ENCODE measurements at places on chromosomes 5 and 9.
A peak's percentile ranks its signal among the peaks of the same experiment; 100 is the strongest.

DNA sequence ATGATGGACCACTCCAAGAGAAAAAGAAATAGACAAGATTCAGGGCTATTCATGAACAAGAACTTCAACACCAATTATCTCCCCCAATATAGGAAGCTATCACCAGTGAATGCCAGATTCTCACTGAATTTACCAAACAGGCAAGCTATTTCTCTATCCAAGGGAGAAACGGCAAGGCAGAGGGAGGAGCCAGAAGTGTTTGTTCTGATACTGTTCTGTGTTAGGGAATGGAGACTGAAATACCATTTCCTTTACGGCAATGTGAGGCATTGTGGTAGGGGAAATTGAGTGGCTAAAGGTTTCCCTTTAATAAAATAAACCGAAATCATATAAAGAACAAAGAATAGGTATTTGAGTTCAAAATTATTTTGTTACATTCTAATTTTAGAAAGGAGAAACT is 68.0 kb upstream of the ALDH1A1 start:
- DNase-seq = no peak

- DNase-seq = peak; percentile 11
These were observed 38.4 kb downstream of the SMC5 start for GRCh38 chr9:70297141-70297540.

- peak; percentile 75 for DNase-seq
These were observed 79.2 kb upstream of the HSPA9 start for GRCh38 chr5:138654281-138654867.

GRCh38 chr5:81630684-81631083 is 120.2 kb downstream of the SSBP2 start:
- DNase-seq = no peak

DNA sequence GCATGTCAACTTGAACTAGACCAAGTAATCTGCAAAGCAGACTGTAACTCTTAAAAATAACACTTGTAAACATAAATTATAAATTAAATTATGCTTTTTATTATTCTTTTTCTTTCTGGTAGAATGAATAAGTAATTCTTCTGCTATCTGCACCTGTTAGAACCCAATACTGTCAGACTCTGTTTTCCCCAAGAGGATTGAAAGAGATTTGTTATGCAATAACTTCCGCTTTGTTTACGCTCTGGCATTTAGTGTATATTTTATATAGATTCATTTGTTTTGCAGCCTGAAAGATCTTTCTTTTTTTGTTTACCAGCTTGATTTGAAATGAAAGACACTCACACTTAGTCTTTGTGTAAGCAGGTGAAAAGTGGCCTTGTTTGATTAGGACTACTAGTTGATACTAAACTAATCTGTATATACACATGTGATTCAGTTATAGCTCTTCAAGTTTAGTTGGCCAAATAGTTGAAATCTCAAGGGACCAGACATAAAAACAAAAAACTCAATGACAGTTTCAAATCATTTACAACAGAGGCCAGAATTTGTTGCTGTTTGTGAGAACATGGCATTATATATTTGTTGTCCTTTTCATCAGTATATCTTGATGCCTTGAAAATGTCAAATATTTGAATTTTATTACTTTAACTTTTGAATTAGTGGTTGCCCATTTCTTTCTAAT is 155.8 kb downstream of the PBX3 start:
- no peak for DNase-seq

DNA sequence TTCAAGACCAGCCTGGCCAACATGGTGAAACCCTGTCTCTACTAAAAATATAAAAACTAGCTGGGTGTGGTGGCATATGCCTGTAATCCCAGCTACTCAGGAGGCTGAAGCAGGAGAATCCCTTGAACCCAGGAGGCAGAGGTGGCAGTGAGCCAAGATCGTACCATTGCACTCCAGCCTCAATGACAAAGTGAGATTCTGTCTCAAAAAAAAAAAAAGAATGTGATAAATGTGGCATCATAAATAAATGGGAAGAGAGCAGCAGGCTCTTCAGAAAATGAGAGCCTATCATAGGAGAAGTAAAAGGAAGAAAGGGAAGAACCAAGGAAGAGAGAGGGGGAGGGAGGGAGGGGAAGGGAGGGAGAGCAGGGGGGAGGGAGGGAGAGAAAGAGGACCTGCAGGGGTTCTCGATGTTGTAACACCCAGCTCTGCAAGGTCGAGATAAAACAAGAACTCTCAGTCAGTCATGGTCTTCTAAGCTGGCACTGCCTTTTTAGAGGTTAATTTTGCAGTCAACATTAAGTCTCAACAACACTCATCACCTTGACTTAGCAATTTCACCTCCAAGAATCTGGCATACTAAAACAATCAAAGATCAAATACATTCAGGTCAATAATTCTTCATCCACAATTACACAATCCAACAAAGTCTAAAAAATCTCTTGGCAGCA is 68.7 kb upstream of the SIMC1 start:
- no peak for DNase-seq

- no peak for DNase-seq
These were observed 388.9 kb upstream of the KLF4 start for GRCh38 chr9:107878462-107878861.

DNA sequence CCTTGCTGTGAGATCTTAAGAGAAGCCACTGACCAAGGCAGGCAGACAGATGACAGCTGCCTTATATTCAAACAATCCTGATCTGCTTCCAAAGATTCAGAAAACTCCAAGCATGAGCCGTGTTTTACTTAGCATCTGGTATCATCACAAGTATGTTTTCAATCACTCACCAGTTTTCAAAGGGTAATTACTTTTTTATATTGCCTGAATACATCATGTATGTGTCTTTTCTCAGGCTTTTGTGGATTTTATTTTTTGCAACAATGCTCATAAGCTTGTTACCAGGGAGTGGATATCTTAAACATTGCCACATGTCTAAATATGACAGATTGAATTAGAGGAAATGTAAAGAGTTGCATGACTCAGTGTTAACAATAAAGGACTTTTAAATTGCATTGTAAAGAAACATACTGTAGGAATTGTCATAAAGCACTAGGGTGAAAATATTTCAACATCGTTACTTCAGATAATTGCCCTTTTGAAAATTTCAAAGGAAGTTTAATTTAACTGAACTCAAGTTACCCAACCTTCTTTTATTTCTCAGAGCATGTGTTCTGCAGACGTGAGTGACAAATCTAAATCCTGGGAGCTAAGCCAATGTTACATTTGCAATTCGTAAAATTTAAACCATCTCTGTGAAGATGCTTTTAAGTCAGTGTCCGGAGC is 326.1 kb downstream of the PLK2 start:
- peak; percentile 85 for DNase-seq

DNA sequence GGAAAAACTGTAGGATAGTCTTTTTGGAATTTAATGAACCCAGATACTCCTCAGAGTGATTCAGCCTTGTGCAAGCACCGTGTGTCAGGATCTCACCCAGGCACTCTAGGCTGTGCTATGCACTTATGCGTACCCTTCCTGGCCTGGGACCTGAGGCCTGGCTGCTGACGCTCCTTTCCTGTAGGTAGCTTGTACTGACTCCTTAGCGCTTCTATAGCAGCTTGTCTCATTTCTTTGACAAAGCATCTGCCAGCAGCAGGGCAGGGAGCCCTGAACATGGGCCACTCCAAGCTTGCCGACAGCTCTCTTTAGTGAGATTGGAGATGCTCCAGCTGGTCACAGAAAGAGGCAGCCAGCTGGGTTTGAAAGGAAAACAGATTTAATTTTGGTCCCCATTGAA is 147.3 kb downstream of the SGCD start:
- peak; percentile 78 for DNase-seq

- DNase-seq = no peak
These were observed 66.9 kb downstream of the SKIC3 start for GRCh38 chr5:95487880-95488279.

DNA sequence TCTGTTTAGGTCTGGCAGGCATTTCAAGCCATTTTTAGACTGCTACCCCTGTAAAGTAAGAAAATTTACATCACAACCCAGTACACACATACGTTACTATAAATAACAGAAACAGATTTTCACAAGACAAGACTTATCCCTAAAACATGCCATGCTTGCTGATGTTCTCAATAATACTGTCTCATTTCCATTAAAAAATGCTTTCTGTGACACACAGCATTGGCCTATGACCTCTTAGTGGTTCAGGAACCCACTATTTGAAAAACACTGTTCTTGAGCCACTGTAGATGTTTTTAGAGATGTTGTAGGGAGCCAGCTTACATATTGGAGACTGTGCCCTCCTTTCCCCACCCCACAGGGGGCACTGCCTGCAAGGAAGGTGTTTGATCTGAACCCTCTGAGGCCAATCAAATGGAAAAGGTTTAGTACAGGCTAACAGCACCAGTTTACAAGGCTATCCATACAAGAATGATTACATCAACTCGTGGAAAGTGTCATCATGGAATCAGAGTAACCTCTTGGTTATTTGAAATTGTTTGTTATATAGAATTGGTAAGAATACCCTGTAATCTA is 30.8 kb downstream of the ZSWIM6 start:
- DNase-seq = peak; percentile 20

DNA sequence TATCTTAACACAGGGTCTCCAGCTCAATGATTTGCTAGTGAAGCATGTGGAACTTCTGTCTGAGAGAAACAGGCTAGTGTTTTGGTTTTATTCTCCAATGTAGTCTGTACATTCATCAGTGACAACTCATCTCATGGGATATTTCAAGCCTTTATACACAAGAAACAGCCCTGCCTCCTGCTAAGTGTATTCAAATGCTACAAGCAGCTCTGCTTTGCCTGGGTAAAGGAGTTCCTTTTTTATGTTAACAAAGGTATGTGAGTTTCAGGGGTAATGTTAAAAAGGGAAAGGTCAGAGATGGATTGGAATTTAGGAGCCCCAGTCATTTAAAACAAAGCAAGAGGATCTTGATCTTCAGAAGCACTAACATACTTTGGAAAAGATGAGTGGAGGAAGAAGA is 498.7 kb downstream of the ISL1 start:
- DNase-seq = no peak

GRCh38 chr9:90044263-90044662 is 439.5 kb downstream of the GADD45G start:
- DNase-seq = no peak

DNA sequence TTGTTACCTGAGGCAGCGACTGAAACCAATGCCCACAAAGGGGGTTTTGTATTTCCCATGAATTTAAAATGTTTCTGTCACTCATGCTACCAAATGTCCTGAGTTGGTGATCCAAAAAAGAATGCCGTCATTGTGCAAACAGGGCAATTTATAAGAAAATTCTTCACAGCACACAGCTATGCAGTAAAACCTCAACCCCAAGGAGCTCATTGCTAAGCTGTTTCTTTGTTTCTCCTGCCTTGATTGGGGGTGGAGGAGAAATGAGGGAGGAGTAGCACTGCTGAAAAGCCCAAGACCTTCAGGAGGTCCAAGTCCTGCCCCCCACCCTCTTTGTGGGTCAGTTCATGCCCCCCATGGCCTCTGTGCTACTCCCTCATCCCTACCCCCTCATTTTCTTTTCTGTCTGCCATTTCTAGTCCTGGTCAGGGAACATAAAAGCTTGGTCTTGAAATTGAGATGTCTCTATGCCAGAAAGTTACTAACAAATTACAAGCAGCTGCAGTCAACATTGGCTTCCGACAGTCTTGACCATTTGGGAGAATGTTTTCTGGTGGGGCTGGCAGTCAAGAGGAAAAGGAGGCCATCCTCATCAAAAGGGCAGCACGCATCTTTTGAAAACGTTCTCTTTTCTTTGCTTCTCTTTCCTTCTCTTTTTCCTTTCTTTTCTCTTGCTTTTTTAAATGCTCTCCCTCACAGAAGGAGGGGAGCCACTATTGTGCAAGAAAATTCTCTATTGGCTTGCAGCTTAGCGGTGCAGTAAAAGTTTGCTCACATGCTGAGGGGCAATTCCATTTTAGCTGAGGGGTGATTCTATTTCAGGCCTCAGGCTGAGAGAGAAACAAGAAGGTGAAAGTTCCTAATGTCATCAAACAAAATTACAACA is 133.3 kb downstream of the GCNT1 start:
- peak; percentile 42 for DNase-seq

- DNase-seq = no peak
These were observed 125.1 kb downstream of the LIFR start for GRCh38 chr5:38431242-38431853.

DNA sequence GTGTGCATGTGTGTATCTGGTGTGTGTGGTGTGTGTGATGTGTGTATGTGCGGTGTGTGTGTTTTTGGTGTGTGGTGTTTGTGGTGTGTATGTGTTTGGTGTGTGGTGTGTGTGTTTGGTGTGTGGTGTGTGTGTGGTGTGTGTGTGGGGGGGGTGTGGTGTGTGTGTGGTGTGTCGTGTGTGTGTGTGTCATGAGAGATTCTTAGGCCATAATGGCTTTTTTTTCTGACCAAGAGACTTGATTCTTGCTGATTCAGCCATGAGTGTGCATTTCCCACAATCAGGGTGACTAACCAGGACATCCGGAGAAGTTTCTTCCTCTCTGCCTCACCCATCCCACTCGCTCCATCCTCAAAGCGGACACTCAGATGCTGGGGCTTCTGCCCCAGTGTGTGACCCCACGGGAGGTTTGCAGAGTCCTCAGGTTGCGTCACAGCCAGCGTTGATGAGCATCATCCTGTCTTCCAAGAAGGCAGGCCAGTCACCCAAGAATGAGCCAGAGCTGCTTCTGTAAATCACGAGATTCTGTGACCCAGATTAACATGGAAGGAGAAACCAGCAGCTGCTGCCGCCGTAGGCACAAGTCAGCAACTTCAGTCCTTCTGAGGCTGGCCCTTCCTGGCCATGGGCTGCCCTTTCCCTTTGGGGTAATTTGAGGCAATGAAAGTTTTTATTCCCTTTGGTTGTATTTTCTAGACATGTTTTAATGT is 12.5 kb upstream of the CTSL start:
- peak; percentile 100 for DNase-seq

GRCh38 chr5:6715758-6716628 is 2.8 kb downstream of the TENT4A start:
- no peak for DNase-seq

DNA sequence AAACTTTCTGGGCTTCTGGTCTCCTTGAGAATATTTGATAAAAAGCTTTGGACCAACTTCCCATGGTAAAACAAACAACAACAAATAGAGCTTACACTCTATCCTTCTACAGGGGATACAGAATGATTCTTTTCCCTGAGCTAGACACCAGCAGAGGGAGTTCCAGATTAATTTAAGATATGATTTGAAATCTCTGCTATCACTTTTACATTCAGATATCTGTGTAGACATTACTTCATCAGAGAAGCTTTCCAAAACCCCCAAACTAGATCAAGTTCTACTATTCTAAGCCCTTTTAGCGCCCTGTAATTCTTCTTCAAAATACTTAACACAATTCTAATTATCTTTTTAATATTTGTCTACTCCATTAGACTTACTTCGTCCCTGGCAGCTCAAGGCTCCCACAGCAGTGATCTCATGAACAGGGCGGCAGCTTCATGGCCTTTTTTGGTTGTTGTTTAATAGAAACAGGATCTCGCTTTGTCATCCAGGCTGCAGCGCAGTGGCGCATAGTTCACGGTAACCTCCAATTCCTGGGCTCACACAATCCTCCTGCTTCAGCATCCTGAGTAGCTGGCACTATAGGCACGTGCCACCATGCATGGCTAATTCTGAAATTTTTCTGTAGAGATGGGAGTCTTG is 955 bp upstream of the GALNT12 start:
- peak; percentile 59 for DNase-seq

DNA sequence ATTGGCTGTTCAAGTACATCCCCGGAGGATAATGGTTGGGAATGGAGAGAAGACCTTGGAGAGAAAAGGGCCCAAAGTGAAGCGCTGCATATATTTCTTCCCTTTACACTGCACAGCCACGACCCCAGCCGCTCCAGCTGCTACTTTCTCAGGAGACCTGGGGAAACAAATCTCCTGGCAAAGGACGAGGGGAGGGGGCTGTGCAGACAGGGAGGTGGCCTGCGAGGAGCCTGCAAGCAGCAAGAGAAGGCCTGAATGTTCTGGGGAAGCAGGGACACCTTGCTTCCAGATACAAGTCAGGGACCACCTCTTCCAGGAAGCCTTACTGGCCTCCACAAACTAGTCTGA is 739 bp upstream of the PDLIM4 start:
- DNase-seq = no peak

Data from fibroblast of mammary gland (primary cell).